T-cell (primary cell): ENCODE measurements at places on chromosomes 5 and 9. TPM values are rescaled to one million over a fixed set of nuclear protein-coding genes. Genes with fewer than 3 reads are reported as not detected.

INSL4 gene
- not detected for total RNA-seq

TAL2 gene
- not detected for total RNA-seq

GRM6 gene
- total RNA-seq: not detected

PCDHA13 gene
- total RNA-seq: not detected

DAB2 gene
- 1.1 TPM for total RNA-seq

PCDHB7 gene
- total RNA-seq: not detected

SMU1 gene
- 25.2 TPM for total RNA-seq

SPATA9 gene
- total RNA-seq: not detected

SPAAR gene
- not detected for total RNA-seq

- DNase-seq: no peak
These were observed 101.4 kb upstream of the SMARCA2 start for GRCh38 chr9:1913631-1914330.

DNA sequence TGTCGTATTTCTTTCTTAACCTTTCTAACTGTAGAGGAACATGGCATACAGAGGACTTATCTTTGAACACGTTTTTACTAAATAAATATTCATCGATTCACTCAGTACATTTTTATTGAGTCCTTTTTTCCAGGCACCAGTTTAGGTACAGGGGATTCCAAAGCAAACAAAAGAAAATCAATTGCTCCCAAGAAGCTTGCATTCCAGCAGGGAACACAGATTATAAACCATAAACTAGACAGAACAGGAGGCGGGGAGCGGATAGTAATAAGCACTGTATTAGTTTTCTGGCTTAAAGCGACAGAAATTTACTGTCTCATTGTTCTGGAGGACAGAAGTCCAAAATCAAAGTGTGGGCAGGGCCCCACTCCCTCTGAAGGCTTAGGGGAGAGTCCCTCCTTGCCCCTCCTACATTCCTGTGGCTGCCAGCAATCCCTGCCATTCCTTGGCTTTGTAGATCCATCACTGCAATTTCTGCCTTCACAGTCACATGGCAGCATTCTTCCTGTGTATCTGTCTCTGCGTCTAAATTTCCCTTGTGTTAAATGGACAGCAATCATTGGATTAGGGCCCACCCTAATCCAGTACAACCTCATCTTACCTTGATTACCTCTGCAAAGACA, 115.5 kb downstream of the COL23A1 start:
- no peak for DNase-seq

DNA sequence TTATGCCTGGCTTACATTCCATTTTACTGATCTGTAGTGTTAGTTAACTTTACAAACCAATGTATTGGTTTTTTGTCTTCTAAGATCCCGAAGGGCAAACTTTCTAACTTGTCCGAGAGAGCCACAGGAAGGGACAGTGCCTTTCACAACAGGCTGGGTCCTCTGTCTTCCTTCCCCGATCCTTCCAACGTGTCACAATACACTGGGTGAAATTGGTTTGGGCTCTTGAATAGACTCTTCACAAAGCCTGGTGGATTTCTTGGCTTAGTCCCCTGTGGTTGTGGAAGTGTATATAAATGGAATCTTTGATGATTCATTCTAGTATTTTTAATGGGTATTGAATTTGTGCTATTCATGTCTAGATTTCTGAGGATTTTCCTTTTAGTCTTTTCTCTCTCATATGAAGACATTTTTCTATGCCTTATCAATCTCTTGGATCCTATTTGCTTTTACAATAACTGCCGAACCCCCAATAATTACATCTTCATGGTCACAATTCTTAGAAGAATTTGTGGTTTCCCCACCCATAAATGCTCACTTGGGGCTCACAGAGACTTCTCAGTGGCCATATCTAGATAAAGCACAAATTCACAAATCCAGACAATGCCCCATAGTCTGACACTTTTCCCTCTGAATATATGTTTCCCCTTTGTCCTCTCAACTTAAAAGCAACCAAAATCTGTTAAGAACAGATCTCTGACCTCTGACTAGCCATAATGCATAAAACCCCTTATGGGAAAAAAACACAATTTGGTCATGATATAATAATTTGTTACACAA, 107.7 kb downstream of the MTRR start:
- DNase-seq: no peak

DNA sequence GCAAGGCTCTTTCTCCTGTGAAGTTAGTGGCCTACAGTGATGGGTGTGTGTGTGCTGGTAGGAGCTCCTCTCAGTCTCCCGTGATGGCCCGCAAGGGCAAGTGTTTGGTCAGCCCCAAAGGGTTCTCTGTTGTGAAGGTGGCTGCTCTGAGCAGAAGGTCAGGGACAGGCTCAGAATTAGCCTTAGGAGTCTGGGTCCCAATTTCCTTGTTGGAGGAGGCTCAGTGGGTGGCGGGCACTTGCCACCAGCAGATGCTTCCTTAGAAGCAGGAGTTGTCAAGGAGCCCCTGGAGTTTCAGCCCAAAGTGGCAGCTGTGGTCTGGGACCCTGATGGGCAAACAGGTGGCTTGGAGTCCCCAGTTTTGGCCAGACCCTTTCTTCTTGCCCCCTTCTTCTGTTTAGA, 154.4 kb downstream of the MACROH2A1 start:
- no peak for DNase-seq

DNA sequence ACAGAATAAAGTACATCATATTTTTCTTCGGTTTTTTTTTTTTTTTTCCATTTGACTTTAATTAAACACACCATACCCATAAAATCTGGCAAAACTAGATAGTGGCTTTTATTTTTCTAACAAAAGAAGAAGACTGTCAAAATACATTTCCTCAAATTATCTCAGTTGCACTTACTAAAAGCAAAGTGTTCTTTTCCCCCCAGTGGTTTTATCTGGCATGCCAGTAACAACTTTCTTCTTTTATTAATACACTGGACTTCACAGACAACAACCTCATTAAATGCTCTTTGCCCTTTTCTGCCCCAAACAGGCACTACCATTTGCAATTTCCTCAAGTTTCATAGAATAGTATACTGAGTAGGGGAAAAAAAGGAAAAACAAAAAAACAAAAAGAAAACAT, 1792.3 kb downstream of the EFNA5 start:
- DNase-seq: no peak

GRCh38 chr5:151036556-151036955, 16.2 kb downstream of the GPX3 start:
- no peak for DNase-seq

GRCh38 chr5:94901191-94901979, 282.9 kb downstream of the SLF1 start:
- no peak for DNase-seq

GRCh38 chr5:99773290-99773689, 761.9 kb upstream of the FAM174A start:
- DNase-seq: no peak

- no peak for DNase-seq
These were observed 24.6 kb downstream of the MTX3 start for GRCh38 chr5:79966448-79966847.

DNA sequence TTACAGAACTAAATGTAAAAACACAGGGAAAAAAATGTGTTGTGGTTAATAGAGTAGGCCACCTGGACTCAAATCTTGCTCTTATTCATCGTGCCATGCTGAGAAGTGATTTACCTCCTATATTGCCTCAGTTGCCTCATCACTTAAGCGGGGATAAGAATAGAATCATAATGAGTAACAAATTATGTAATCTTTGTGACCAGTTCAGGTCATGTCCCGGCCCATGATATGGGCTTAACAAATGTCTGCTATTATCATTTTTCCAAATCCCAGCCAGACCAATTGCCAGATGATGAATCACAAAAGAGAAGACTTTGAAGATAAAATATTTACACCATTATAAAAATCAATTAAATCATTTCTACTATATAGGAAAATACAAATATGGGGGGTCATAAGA, 89.8 kb downstream of the CDH6 start:
- DNase-seq: no peak

DNA sequence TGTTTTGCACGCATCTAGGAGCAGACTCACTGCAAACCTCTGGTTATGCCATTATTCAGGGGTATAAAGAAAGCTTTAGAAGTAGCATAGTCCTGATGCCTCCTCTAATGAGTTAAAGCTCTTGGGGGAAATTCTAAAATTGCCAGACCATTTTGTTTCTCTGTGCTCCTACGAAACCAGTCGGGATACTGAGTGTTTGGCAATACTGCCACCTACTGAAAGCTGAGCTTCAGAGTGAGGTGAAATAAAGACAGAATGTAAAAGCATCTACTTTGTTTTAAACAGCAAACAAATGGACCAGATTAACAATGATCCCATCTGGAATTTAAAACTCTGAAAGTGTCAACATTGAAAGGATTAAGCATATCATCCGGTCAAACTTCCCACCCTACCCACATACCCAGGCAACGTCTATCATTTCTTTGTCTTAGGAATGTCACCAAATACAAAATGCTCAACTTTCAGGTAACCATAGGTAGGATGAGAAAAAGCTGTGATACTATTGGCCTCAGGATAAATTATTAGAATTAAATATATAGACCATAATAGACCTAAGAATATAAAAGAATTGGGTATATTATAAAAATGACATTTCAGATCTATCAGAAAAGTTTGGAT, 77.8 kb upstream of the SHISAL2B start:
- DNase-seq: no peak

DNA sequence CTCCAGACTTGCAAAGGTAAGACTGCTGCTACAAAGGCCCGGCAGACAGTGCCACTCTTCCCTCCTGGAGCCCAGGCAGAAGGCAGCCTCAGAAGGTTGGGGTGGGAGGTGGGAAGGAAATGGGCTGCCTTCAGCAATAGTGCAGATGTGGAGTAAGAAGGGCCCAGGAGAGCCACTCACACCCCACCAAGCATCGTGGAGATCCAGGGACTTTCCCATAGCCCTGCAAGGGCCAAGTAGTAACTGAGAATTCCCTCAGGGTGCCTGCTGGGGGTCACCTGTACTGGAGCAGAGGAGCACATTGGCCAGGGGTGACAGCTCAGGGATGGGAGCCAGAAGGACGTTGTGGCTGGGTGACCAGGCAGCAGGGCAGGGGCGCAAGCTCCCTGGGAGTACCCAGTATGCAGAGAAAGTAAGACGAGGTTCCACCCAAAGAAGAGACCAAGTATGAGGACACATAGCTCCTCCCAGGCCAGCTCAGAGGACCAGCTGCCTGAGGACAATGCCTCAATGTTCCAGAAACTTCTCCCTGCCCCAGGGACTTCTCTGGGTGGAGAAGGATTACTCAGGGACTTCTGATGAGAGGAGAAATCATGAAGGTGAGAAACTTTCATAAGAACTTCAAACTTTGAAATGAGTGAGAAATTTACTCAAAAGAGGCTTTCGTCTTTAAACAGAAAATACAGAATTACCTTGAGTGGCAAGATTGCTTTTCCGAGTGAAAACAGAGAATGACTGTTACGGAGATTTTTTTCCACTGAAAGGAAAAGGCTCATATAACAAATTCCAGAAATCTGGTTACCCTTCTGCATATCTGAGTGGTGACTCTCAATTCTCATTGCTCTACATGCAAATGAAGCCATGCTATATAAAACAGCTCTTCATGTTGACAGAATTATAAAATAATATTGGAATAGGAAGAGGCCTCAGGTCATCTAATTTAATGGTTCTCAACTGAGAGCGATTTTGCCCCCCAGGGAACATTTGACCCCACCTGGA, 87.9 kb upstream of the TRIO start:
- DNase-seq: no peak

- no peak for DNase-seq
These were observed 1024.8 kb downstream of the TLE1 start for GRCh38 chr9:80664327-80665210.

- DNase-seq: no peak
These were observed 192.4 kb upstream of the GHR start for GRCh38 chr5:42230839-42231238.

DNA sequence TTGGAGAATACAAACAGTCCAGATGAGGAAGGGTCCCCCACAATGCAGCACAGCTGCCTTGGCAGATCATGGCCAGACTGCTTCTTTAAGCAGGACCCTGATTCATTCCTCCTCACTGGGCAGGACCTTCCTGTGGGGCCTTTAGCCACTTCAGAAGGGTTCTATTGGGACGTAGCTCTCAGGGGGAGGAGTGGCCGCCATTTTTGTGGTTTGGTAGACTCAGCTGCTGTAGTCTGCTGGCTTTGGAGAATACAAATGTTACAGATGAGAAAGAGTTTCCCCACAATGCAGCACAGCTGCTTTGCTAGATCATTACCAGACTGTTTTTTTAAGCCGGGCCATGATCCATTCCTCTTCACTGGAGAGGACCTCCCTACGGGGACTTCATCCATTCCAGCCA, 57.4 kb downstream of the TMEM38B start:
- DNase-seq: no peak

GRCh38 chr5:40025586-40025985, 600.8 kb upstream of the DAB2 start:
- no peak for DNase-seq

GRCh38 chr9:2281031-2281802, 266.1 kb downstream of the SMARCA2 start:
- DNase-seq: no peak

DNA sequence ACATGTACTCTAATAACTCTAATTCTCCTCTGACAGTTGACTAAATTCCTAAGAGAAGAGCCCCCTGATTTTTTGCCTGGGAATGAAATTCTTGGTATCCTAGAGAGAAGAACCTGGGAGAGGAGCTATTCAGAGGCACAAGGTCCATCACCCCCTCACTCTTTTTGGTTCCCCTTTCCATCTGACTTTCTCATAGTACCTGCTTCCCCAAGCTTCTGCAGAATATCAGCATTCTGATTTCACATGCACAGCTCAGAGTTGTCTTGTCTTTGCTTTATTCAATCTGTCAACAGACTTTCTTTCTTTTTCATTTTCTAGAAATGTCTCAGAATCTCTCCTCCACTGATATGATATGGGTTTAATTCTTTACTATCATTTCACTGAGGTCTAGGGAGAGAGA, 141.5 kb upstream of the FBXL17 start:
- DNase-seq: no peak

DNA sequence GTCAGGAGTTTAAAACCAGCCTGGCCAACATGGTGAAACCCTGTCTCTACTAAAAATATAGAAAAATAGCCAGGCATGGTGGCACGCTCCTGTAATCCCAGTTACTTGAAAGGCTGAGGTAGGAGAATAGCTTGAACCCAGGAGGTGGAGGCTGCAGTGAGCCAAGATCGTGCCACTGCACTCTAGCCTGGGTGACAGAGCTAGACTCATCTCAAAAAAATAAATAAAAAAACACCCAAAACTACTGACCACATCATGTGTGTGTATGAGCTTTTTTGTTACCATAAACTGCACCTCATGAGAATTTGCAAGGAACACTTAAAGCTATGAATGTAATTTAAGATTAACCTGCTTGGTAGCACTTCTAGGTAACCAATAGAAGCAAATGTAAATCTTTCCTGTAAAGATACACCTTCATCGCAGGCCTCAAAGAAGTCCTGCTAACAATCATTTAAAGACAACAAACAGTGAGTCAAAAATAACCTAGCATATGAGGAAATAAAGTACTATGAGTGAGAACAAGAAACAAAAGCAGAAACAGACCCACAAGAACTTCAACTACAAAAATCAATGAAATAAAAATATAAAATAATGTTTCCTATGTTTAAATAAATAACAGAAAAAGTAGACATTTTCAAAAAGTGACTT, 13.0 kb downstream of the SLC38A9 start:
- no peak for DNase-seq

- DNase-seq: no peak
These were observed 355.3 kb downstream of the PRELID2 start for GRCh38 chr5:145479857-145480256.
